ENCODE measurements at places on chromosomes 13 and 19. TPM values are rescaled to one million over a fixed set of nuclear protein-coding genes. Genes with fewer than 3 reads are reported as not detected.

KASH5 gene
- total RNA-seq = not detected

GRCh38 chr13:99985886-99986527, 4.4 kb downstream of the ZIC2 start:
- no peak for DNase-seq
- H3K27me3 ChIP-seq = peaks cover 69% of the 10 kb centered on the region
- no peak overlapping the region for H3K4me3 ChIP-seq
- no peaks in the 10 kb centered on the region for H3K36me3 ChIP-seq

DNA sequence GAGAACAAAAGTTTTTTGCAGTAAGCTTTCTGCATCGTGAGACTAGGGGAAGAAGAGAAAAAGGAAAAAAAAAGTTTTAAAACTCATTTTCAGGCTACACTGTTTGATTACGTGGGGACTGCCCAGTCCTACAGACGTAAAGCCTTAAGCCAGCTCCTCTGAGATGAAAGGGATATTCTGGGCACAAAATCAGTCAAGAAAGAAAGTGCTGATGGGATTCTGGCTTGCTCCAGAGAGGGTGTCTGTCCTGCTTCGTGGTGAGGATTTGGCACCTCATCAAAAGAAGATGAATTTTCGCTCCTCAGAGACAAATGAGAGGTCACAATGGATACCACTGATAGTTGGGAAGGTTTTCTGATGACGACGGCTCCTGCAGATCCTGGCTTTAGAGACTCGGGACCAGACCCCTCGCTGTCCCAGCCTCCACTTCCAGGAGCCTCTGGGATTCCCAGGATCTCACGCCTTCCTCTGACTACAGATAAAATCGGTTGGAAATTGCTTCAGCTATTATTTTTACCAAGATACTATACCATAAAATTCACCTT, 9.7 kb downstream of the TEX29 start:
- H3K4me3 ChIP-seq = no peak overlapping the region
- DNase-seq = no peak
- no peaks in the 10 kb centered on the region for H3K36me3 ChIP-seq
- H3K27me3 ChIP-seq = no peaks in the 10 kb centered on the region
- H3K4me1 ChIP-seq = no peaks in the 10 kb centered on the region

GPR12 gene
- not detected for total RNA-seq

IRGC gene
- total RNA-seq = not detected

DNA sequence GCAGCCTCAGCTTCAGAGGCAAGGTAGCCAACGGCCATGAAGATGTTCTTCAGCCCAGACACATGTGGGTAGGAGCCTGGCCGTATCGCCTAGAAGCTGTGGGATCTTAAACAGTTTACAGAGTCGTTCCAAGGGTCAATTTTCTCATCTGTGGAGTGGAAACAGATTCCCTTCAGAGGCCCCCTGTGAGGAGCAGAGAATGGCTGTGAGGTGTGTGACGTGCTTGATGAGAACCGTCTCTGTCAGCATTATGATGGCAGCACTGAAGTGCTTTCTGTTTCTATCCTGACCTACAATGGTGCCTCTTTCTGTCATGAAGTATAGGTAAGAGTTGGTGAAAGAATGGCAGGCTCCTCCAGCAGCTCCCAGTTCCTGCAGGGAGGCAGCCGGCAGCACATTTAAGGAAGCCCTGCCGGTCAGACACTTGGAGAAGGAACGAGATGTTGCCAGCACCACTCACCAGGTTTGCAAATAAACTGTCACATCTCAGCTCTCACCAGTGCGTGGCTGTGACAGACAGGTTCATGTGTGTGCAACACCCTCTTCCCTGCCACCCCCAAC, 277.3 kb downstream of the FOXO1 start:
- peak overlapping the region; percentile 96 for H3K27ac ChIP-seq
- peak overlapping the region; percentile 76 for H3K4me3 ChIP-seq
- peaks cover 56% of the 10 kb centered on the region for H3K4me1 ChIP-seq
- peak; percentile 50 for DNase-seq
- peaks cover 6% of the 10 kb centered on the region for H3K36me3 ChIP-seq

BRSK1 gene
- 8.4 TPM for total RNA-seq

GRCh38 chr13:31866099-31866498, 126.8 kb downstream of the RXFP2 start:
- H3K4me1 ChIP-seq = no peaks in the 10 kb centered on the region
- no peak overlapping the region for H3K27ac ChIP-seq
- H3K4me3 ChIP-seq = no peak overlapping the region
- no peaks in the 10 kb centered on the region for H3K36me3 ChIP-seq
- DNase-seq = no peak

GRCh38 chr19:38736413-38737280, 7.6 kb downstream of the CAPN12 start:
- DNase-seq = peak; percentile 38
- peaks cover 45% of the 10 kb centered on the region for H3K4me1 ChIP-seq
- H3K27ac ChIP-seq = peak overlapping the region; percentile 48
- H3K4me3 ChIP-seq = peak overlapping the region; percentile 61
- H3K27me3 ChIP-seq = peaks cover 8% of the 10 kb centered on the region
- peaks cover 12% of the 10 kb centered on the region for H3K36me3 ChIP-seq

GRCh38 chr19:9941671-9942070, 5.4 kb upstream of the OLFM2 start:
- no peaks in the 10 kb centered on the region for H3K36me3 ChIP-seq
- H3K27ac ChIP-seq = no peak overlapping the region
- H3K27me3 ChIP-seq = peaks cover 22% of the 10 kb centered on the region
- H3K4me3 ChIP-seq = no peak overlapping the region
- DNase-seq = no peak

NCR1 gene
- not detected for total RNA-seq

GRCh38 chr19:51318687-51319648, 7.5 kb downstream of the IGLON5 start:
- H3K27ac ChIP-seq = no peak overlapping the region
- peaks cover 9% of the 10 kb centered on the region for H3K27me3 ChIP-seq
- no peaks in the 10 kb centered on the region for H3K36me3 ChIP-seq
- no peak overlapping the region for H3K4me3 ChIP-seq

MAP3K10 gene
- total RNA-seq = 13.8 TPM

CRLF1 gene
- total RNA-seq = not detected

OR10H1 gene
- not detected for total RNA-seq

- no peaks in the 10 kb centered on the region for H3K36me3 ChIP-seq
- no peak for DNase-seq
- no peaks in the 10 kb centered on the region for H3K27me3 ChIP-seq
- no peaks in the 10 kb centered on the region for H3K4me1 ChIP-seq
- no peak overlapping the region for H3K27ac ChIP-seq
- no peak overlapping the region for H3K4me3 ChIP-seq
Observed at GRCh38 chr13:88103824-88104223, 432.7 kb downstream of the SLITRK5 start.

DNA sequence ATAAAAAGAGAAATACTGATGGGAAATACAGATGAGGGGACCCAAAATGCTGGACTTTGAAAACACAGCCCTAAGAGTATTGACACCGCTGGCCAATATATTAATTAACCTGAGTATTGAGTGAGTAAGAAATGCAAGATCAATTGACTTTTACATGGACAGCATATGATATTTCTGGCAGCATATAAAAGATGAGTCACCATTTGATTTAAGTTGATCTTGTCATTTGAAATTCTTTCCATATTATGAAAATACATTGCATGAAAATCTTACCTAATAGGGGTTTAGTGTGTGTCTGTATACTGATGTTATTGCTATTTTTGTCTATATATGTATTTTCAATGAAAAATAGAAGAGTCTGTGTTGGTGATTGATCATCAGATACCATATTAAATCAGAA, 619.6 kb downstream of the KCTD12 start:
- H3K36me3 ChIP-seq = no peaks in the 10 kb centered on the region
- DNase-seq = no peak
- no peak overlapping the region for H3K27ac ChIP-seq
